ENCODE measurements at places on chromosomes 1 and 21.

DNA sequence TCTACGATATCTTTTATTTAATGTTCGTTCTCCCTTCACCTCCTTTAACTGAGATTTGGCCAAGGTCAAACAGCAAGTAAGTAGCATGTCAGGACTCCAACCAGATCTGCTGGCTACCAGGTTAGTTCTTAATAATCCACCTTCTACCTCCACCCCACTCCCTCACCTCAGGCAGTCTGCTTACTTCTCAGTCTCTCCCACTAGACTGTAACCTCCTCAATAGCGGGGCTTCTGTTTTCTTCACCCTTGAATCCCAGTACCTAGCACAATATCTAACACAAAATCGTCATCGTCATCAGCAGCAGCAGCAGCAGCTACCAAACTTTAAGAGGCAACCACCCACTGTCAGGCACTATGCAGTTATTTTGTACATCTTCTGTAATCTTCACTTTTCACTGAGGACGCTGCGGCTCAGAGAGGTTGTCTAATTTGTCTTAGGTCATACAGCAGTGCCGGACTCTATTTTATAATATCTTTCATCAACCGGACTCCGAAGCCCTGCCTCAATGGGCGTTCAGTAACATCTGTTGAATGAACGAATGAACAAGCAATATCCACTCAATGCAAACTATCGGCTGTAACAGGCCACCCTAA, 859 bp upstream of the MAGI3 start:
- DNase-seq: no peak

DNA sequence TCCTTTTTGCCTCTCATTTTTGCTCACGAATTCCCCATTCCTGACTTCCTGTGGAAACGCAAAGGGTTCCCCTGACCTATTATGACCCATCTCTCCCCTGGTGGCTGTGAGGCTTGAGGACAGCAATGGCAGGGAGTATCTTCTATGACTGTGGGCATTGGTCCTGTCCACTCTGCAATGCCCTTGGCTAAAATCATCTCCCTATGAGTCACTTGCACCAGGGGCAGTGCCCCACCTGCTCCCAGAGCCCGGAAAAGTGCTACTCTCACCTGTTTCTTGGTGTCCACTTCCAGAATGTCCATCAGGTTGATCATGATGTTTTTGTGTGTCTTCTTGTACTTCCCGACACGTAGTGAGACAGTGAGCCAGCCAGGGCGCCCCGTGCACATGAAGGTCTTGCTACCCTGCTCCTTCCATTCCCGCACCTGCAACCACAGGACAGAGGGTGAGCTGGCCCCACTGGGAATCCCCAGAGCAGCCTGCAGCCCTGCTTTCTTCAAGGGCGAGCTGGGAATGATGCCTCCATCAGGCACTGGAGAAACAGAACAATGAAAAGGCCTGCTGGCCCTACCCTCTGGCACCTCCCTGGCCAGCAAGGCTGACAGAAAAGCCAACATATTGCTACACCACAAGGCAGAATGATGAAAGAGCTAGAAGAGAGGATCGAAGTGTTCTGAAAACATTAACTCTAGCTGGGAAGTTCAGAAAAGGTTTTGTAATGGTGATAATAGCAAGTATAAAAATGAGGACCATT, 3.5 kb downstream of the DHCR24 start:
- no peak for DNase-seq

GRCh38 chr1:225355863-225356262, 72.0 kb downstream of the LBR start:
- DNase-seq: no peak

DNA sequence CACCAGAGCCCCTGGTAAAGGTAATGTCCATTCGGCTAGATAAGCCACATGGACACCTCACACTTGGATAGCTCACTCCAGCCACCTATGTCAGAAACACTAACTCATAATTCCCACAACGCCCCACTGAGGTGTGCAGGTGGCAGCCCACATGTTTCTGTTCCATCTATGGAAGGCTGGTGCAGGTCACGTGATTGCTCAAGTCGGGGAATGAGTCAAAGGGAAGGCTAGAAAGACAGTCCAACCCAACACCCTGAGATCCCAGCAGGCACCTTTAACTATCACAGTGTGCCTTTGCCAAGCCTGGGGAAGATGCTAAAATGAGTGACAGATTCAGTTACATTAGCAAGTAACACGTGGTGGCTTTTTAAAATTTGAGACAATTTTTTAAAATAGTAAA, 45.3 kb upstream of the KCNE1 start:
- DNase-seq: no peak

GRCh38 chr1:7248549-7249199, 463.4 kb downstream of the CAMTA1 start:
- no peak for DNase-seq

- DNase-seq: no peak
Measured at GRCh38 chr1:228814176-228814575, 78.9 kb downstream of the RHOU start.

GRCh38 chr1:94658221-94658620, 116.7 kb upstream of the F3 start:
- DNase-seq: no peak

DNA sequence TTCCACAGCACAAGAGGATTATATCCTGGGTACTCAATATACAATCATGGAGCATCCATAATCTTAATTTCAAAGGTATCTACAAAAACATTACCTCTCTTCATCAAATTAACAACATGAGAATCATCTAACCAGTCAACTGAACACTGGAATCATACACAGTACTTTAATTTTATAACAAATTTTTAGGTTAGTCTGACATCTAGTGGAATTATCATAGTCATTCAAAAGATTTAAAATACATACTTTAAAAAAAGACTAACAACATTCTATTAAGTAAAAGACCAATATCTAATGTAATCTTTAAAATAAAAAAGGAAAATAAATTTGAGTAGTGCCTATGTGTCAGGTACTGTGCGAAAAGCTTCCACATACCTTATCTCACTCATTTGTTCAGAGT, 16.8 kb upstream of the SH3GLB1 start:
- DNase-seq: no peak

DNA sequence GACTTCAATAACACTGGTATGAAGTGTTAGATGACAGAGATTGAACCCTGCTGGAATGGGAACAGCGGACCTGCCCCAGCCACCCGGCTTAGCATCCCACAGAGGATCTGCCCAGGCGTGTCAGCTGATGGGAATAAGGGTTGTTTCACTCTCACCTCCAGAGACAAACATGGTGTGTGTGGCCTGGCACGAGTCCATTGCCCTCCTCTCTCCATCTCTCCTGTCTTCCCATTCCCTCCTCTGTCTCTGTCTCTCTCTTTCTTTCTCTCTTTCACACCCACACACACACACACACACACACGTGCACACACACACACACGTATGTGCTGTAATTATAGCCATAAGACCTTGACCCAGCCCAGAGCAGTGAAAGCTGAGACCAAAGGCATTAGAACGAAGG, 200.2 kb downstream of the HIVEP3 start:
- DNase-seq: no peak

- DNase-seq: peak; percentile 96
Measured at GRCh38 chr1:33182401-33182841, 578 bp upstream of the TRIM62 start.

DNA sequence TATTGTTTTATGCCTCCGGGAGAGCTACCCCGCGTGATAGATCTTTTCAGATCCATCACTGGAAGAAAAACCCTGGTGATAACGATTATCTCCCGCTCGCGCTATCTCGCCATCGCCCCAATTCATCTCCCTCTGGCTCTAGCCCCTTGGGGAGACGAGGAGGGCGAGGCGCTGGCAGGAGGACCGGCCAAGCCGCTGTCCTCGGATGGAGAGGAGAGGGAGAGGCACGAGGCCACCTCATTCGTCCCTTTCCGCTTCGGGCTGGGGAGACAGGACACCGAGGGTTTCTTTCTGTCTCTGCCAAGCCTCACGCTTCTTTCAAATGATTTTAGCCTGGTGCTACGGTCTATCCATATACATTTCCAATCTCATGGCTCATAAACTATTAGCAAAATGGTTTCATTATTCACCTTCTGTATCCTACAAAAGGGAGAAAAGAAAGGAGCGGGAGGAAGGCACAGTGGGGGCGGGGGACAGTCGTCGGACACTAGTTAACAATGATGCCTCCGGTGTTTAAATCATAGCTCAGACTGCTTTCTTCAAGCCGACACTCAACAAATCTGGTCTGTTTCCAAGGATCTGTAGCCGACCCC, 415.0 kb upstream of the ESRRG start:
- DNase-seq: no peak

DNA sequence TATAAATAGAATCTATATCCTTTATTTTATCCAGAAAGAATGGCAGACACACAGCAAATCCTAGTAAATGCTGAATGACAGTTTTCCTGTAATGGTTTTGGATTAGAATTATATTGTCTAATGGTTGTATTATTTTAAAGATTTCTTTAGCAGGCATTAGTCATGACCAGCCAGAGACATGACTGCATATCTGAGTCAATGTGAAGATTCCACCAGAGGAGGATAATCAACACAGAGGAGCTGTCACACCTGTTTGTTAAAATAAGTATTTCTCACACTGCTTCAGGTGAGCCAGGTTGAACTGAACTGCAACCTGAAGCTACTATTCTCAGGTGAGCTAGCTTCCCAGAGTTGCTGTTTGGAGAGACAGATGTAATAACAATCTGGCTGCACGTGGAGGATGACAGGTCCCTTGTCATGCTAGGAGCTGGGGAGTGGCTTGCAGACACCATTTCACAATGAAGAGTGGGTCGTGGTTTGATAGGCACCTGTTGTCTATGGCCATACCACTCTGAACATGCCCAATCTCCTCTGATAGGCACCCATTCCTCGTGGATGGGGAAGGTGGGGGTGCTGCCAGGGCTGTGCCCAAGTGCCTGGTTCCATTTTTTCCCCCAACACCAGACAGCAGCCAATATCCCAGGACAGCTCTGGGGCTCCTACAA, 94.3 kb downstream of the KCNJ6 start:
- DNase-seq: no peak

DNA sequence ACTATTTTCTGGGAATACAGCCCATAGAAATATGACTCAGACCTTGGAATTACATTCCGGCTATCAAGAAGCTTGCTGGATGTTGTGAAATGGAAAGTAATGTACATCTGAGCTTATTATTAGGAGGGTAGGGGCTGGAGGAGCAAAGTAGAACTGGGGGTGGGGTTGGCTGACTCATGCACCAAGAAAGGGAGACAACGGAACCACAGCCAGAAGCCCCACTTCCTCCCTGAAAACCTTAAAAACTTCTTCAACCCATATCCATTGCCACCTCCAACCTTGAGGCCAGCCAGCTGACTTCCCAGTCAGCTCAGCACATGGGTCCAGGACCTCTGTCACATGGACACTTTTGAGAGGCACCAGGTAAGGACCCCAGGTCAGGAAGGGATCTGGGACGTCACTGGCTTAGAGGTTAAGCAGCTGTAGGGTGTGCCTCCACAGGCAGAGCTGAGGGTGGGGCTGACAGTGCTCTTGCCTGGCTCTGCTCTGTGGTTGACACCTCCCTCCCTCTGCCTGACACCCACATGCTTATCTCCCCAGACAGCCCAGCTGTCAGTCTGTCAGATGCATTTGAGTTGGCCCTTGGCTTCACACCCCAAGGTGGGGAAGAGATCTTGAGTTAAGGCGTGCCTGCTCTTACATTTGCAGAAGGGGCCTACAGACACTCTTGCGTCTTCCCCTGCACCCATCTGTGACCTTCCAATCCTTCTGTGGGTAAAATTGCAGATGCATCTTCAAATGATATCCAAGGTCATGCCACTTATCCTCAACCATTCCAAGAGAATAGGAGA, 5.7 kb upstream of the ZNF683 start:
- DNase-seq: no peak

- no peak for DNase-seq
Measured at GRCh38 chr1:3079381-3080052, 10.5 kb downstream of the PRDM16 start.

DNA sequence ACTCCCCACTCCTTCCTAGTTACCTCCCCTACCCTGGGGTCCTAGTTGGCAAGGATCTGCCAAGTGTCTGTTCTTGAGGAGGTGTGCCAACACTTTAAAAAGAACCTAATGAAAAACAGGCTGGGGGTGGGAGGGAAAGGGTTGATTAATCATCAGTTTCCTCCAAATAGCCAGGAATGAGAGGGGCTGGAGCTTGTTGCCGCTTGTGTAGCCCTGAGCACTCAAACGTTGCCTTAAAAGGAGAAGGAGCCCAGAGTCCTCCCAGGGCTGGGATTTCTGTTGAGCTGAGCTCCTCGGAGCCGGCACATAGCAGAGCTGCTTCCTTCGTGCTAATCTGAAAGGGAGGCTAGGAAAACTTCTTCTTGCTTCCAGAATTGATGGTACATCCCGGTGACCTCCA, 15.9 kb downstream of the SHISA4 start:
- no peak for DNase-seq

- DNase-seq: no peak
Measured at GRCh38 chr1:27132624-27133023, 22.3 kb downstream of the SLC9A1 start.

DNA sequence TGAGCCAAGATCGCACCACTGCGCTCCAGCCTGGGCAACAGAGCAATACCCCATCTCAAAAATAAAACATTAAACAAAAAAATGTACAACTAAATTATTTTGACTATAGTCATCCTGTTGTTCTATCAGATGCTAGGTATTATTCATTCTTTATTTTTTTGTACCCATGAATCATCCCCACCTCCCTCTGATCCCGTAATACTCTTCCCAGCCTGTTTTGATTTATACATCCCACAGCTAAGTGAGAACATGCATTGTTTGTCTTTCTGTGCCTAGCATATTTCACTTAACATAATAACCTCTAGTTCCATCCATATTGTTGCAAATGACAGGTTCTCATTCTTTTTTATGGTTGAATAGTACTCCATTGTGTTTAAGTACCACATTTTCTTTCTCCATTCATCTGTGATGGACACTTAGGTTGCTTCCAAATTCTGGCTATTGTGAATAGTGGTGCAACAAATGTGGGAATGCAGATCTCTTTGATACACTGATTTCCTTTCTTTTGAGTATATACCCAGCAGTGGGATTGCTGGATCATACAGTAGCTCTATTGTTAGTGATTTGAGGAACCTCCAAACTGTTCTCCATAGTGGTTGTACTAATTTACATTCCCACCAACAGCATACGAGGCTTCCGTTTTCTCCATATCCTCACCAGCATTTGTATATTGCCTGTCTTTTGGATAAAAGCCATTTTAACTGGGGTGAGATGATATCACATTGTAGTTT, 84.4 kb downstream of the MACF1 start:
- DNase-seq: no peak

DNA sequence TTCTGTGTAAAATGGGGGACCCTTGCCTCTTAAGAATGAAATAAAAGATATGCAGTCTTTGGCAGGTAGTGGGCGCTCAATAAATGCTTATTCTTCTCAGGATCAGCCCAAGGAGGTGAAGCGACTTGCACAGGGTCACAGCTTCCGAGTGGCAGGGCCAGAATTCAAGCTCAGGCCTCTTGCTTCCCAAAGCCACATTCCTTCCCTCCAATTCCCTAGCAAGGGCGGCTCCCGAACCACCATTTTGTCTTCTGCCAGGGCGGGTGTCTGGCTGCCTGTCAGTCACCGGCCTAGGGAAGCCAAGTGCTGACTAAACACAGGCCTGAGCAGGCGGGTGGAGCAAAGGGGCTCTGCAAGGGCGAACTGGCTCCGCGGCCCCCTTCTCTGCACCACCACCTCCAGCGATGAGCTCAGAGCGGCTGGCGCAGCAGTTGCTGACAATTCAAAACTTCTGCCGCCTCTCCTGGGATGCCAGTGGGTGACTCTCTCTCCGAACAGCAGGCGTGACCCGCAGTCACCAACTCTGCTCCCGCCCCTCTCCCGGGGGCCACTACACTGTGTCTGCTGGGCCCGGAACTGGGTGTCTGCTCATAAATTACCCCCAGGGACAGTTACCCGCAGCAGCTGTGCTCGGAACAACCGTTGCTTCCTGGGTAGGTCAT, 10.8 kb downstream of the GPR3 start:
- DNase-seq: no peak

GRCh38 chr1:22607154-22607553, 29.3 kb upstream of the C1QA start:
- DNase-seq: no peak
